Naive thymus-derived CD8-positive, alpha-beta T cell (primary cell): ENCODE measurements at places on chromosomes 12 and 14.
A peak's percentile ranks its signal among the peaks of the same experiment; 100 is the strongest.

DNA sequence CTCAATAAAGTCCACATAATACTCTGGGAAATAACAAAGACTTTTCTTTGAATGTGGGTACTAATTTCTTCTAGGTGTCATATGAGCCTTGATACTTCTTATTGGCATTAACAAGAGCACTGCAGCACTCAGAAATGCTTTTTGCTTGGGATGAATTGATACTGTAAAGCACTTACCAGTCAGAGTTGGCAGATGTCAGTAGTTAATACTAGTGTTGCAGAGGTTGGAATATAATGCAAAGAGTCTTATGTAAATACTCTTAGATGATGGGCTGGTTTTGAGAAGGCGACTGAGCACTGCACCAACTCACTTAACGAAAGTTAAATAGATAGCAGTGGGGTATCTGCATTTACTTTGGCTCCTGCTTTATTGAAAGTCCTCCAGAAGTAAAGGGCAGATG, 25.6 kb upstream of the MBIP start:
- DNase-seq = no peak

DNA sequence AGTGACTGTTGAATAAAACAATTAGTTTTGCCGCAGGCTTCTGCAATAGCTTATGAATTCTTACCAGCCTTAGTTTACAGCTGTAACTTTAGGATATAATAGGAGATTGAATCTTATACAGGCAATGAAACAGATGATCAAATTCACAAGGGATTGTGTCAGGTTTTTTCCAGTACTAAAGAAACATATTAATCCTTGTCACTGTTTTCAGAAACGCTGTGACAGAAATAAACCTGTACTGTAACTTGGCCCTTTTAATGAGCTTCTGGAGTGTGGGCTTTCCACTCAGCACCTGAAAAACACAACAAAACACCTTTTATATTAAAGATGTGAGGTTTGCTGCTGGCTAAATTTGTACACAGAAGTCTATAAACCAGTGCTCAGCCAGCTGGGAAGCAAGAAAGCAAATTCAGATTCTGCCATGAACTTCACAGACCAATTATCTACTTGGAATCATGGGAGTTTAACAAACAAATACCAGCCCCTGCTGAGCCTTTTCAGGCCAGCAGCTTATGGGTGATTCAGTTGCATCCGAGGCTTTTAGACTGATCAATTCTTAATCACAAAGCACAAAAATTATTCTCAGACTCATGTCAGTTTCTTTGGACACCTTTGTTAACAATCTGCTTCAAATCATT, 109.5 kb downstream of the FOXG1 start:
- DNase-seq = no peak

- DNase-seq = no peak
Observed at GRCh38 chr14:60233251-60233650, 15.8 kb upstream of the PPM1A start.

GRCh38 chr14:34354556-34354955, 107.5 kb downstream of the SPTSSA start:
- DNase-seq = no peak

- DNase-seq = no peak
Observed at GRCh38 chr12:20000229-20000849, 368.0 kb upstream of the PDE3A start.

DNA sequence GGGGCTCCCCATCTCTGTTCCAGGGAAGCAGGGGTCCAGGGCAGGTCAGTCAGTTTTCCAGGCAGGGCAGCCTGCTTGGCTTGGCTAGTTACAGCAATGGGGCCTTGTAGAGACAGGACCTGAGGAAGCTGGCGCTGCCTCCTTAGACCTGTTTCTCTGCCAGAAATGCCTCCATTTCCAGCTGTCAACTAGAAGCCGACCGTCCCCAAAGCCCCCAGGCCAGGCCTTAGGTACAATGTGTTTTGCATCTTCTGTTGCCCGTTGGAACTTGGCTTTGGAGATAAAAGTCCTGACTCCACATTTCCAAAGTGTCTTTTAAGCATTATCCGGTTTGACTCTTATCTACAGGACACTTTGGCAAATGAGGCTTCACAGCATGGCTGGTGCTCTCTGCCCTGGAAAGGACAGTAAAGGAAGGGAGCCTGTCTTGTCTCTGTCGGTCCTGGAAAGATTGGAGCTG, 42.6 kb downstream of the KRT80 start:
- no peak for DNase-seq

DNA sequence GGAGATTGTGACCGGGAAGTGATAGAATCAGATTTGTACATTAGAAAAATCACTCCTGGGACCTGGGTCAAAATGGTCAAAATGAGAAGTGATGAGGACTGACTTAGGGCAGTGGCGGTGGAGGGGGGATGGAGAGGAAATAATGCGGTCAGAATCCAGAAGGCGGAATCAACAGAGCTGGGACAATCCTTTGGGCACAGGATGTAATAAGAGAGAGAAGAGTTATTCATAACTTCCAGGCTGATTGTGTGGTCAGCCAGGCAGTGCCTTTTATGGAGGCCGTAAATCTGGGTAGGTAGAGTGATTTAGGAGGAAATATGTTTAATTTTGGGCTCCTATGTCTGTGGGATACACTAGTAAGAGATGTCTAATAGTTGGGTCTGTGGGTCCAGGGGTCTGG, 21.6 kb downstream of the FBXL14 start:
- DNase-seq = no peak

GRCh38 chr14:71489742-71490141, 442.5 kb upstream of the RGS6 start:
- DNase-seq = no peak

DNA sequence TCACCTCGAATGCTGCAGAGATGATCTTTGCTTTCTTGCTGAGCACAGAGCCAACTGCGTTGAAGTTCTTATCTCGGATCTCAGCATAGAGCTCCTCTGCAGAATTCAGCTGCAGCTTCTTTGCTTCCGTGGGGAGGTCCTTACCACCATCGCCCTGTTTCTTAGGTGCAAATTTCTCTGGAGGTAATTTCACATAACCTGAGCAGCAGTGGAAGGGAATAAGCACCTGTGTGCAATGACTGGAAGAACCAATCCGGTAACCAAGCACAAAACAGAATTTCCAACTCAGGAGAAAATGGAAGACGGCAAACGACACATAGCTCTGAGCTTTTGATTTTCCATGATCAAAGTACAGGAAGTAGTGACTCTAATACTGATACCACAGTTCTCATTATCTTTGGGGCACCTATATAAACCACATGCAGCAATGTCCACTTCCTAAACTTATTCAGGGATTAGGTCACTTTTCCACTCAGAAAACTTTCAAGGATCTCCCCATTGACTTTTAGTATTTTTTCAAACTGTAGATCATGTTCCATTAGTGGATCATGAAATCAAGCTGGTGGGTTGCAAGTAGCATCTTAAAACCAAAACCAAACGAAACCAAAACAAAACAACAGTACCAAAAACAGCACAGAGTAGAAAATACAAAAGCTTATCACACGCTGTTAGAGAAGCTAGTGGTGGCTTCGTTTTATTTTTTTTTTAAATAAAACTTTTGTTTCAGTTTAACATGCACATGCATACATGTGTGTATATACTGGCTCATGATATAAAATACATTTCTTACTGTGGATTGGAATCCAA, 18.9 kb upstream of the DIABLO start:
- DNase-seq = no peak

- DNase-seq = no peak
Observed at GRCh38 chr12:70919597-70920035, 922 bp downstream of the PTPRR start.

- no peak for DNase-seq
Observed at GRCh38 chr14:95505030-95505589, 11.3 kb downstream of the SYNE3 start.

DNA sequence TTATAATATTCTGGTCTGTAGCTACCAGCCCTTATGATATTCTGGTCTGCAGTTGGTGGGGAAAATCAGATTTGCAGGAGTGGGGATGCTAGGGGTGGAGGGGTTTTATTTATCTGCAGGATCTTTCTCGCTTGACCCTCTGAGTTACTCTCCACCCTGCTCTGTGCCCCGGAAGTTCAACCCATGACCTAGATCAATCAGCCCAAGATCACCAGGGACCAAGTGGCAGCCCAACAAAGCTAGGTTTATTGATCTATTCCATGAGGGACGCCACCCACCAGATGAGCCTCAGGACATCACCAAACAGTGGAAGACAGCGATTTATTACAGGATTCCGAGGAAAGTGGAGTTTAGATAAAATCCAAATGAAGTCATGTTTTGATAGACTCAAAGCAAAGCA, 25.8 kb upstream of the C12orf76 start:
- no peak for DNase-seq

- no peak for DNase-seq
Observed at GRCh38 chr14:38788060-38788459, 315.0 kb downstream of the SEC23A start.

- DNase-seq = no peak
Observed at GRCh38 chr12:98173773-98174427, 341.5 kb upstream of the TMPO start.

DNA sequence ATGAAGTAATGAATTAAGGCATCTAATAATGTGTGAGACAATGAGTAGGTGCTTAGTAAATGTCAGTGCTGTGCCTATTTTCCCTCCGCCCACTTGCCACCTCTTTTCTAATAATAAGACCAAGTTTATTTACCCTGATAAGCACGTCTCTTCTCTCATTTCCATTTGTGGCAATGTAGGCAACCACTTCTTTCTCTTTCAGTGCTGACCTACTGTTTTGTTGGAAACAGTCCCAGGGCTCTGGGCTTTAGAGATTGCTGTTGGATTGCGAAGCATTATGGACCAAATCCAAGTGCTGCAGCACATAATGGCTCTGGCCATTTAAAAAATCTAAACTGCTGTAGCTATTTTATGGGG, 141.3 kb upstream of the PLEKHG7 start:
- no peak for DNase-seq

DNA sequence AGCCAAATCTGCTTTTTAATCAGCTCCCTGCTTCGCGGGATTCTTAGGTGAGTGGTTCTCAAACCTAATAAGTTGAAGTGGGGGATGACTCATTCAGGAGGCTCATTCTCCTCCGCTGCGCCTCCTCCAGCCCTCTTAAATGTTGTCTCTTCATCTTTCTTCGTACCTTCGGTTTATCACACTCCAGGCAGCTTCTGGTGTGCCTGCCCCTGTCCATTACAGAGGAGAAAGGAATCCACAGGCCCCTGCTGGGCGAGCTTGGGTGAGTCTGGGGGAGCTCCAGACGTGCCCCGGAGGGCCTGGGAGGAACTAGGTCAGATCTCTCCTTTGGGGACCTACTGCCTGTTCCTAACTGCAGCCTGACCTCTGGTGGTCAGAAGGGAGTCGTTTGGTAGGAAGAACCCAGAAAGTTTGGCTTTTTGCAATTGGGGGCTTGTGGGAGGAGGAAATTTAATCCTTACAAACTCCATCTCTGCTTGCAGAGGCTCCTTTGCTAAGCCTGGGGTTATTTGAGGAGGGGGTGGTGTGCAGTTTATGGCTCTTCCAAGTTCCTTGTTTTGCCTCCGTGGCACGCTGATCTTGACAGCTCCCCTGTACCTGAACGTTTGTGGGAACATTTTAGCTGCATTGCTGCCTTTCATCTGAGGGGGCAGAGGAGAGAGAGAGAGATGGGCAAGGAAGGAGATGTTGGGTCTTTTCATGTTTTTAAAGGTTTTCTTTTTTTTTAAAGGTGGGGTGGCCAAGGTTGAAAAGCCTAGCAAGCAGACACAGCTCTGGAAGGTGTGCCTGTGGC, 84.1 kb upstream of the GNG2 start:
- peak; percentile 25 for DNase-seq

GRCh38 chr14:86057018-86057667, 527.2 kb downstream of the FLRT2 start:
- DNase-seq = no peak

DNA sequence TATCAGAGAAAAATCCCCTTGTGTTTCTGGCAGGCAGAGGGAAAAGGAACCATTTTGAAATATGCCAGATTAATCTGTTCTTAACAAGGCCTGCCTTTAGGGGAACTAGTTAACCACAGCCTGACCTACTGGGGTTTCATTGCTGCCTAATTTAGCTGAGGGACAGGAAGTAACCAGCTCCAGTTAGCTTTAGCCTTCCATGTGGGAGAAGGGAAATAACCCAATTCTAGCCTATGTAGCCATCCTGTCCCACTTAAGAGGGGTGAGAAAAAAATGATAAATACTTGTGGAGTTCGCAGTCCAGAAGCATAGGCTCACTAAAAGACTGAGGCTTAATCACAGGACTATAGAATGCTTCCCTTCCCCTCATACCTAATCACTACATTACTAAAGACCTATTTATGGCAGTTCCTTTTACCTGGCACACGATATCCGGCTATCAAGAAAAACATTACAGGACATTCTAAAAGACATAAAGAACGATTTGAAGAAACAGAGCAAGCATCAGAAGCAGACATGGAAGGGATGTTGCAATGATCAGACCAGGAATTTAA, 22.8 kb downstream of the COX8C start:
- DNase-seq = no peak
